ENCODE measurements at places on chromosomes 4 and X. TPM values are rescaled to one million over a fixed set of nuclear protein-coding genes. Genes with fewer than 3 reads are reported as not detected.

GRCh38 chr4:32824336-32824735 is 2104.2 kb downstream of the PCDH7 start:
- no peak for ATAC-seq

DNA sequence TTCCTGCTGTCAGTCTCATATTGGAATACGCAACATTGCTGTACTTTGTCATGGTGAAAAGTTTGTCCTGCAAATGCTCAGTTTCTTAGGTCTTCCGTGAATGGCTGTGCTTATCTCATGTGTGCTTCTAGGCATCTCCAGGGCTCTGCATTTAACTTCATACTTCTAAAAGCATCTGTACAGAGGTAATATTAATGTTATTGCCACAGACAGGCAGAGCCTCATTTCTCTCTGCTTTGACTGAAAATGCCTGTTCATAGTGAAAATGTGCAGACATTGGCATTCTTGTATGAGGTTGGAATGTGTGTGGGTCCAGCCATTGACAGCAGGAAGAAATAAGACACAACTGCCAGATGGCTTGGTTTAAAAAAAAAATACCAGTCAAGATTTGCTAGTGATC is 140.1 kb upstream of the TTC29 start:
- no peak for ATAC-seq

DNA sequence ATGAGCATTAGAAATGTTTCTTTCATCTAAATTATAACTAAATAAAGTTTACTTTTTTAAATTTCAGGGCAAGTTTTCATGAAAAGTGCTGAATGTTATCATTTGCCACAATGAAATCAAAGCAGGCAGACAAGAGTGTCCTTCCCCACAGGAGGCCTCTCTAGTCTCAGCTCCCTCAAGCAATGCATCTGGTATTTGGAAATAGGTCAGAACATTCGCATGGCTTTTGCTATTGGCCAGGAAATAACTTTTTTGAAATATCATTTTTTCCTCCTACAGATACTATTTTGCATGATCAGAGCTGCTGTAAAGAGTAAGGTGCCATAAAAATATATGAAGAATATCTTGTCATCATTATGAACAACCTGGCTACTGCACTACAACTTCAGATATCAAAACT is 41.1 kb downstream of the MAD2L1 start:
- no peak for ATAC-seq

Gene ANOS1
- total RNA-seq, result 18.1 TPM

GRCh38 chr4:121034017-121034416 is 38.3 kb downstream of the NDNF start:
- no peak for ATAC-seq
